ENCODE measurements at places on chromosomes 2 and 18. TPM values are rescaled to one million over a fixed set of nuclear protein-coding genes. Genes with fewer than 3 reads are reported as not detected.

Gene HAT1
- polyA plus RNA-seq: 75.0 TPM

Gene CYTIP
- 1.8 TPM for polyA plus RNA-seq

Gene DIPK1C
- polyA plus RNA-seq: 0.25 TPM

Gene C1QL2
- polyA plus RNA-seq: not detected

Gene ALPP
- not detected for polyA plus RNA-seq

Gene TPO
- 0.21 TPM for polyA plus RNA-seq

Gene GRHL1
- 5.0 TPM for polyA plus RNA-seq

Measured in right renal pelvis (tissue), 4 donors.